Effector CD4-positive, alpha-beta T cell (primary cell): ENCODE measurements at places on chromosomes 7 and 10.

DNA sequence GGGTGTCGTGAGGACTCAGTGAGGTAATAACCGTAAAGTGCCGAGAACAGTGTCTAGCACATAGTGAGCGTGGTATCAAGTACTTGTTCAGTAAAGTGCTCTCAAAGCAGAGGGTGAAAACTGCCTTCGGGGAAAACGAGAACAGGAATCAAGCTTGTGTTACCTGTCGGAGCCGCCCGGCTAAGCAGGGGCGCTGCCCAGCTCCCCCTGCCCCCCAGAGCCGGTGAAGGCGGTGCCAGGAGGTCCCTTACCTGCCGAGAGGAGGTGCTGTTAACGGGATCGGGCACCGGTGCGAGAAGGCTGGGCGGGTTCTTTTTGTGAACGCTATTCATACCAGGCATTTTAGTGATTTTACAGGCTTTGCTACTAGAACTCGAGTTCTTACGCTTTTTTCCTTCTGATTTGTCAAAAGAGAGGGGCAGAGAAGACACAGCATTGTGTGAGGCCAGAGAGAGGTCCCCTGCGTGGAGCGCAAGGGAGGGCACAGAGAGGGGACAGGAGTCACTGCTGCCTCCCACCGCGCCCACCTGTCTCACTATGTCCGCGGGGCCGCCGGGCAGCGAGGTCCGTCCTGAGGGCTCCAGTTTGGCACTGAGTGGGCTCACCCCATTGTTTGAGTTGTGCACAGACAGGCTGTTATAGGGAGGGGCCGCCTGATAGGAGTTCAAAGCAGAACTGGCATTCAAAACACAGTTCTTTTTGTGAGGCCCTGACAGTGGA is 32.5 kb upstream of the EFCAB10 start:
- no peak for DNase-seq

DNA sequence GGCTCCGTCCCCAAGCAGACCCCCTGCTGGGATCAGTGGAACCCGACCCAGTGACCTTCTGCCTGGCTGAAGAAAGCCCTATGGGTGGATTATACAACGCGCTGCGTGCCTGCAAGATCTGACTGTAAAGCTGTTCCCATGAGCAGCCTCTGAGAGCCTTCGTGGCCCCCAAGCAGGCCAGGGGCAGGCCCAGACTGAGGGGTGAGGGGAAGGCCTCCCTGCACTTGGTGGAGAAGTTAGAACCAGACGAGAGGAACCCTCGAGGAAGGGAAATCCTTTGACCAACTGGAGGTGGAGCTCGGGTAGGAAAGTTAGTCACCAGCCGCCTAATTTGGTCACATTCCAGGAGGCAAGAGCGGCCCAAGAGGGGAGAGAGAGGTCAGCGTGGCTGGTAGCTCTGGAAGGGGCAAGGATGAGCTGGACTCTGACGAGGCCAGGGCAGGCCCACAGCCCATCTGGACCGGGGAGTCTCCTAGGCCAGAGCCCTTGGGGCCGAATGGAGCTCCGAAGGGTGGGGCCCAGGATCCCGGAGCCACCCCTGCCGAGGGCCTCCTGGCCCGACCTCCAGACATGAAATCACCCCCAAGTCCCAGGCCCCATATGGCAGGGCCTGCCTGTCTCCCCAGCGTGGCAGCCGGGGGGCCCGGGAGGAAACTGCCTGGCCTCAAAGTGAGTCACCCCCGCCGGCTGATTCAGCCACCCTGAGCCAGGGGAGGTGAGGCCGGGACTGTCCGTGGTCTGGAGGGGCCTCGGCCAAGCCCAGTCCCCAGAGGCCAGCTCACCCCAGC is 23.3 kb upstream of the PDGFA start:
- DNase-seq = no peak

- DNase-seq = peak; percentile 77
These were observed 672 bp downstream of the LCOR start for GRCh38 chr10:96832721-96833219.

DNA sequence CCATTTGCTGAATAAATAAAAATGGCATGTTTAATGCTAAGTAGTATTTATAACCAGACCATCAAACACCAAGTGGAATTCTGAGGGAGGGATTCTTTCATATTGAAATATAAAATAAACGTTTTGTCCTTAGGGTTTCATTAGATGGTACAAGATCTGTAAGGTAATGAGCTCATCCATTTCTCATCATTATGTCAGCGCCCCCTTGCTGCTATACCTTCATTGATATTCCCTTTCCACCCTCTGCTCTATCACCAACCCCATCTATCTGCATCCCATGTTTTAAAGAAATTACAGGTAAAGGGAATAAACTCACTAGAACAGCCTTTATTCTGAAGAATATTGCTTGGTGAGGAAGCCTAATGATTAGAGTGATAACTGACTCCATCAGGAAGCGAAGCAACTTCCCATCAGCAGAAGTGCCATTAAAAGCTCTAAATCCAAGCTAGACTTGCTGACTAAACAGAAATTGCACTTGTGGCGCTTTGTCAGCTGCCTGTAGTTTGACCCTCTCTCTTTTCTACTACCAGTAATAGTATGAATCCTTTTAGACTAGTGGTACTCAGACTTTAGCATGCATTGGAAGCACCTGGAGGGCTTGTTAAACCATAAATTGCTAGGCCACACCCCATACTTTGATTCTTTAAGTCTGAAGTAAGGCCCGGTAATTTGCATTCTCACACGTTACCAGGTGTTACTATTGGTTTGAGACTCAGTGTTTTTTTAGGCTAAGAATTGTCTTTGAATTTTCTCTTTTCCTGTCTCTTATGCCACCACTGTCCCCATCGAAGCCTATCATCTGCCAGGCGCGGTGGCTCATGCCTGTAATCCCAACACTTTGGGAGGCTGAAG is 27.5 kb downstream of the ADD3 start:
- no peak for DNase-seq

- DNase-seq = no peak
These were observed 14.1 kb upstream of the CXCL12 start for GRCh38 chr10:44398747-44399658.

- no peak for DNase-seq
These were observed 77.9 kb upstream of the MXI1 start for GRCh38 chr10:110129490-110129889.

DNA sequence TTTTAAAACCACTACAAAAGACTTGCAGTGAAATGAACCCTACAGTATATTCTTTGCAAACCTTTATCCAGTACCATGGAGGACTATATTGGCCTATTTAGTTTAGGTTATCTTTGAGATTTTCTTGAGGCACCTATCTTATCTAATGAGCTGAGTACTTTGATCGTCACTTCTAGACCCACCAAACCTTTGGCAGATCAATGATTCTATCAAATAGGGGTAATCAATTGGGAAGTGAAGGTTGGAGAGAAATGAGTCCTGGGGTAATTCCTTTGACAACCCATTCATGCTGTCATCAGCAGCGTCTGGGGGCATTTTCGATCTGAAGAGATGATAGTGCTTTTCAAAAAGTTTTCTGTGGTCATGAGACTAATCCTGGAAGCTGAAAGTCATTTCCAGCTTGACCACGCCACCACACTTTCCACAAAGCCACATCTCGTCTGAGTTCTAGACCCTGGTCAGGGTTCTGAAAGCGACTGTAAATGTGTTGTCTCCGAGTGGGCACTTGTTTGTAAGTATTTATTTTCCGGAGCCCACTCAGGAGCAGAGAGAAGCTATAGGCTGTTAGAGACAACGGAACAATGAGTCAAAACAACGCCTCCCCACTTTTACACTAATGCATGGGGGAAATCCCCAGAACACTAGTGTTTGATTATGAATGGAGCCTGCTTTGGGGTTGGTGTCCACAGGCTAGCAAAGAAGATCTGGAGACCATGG is 4.8 kb downstream of the EGR2 start:
- no peak for DNase-seq

DNA sequence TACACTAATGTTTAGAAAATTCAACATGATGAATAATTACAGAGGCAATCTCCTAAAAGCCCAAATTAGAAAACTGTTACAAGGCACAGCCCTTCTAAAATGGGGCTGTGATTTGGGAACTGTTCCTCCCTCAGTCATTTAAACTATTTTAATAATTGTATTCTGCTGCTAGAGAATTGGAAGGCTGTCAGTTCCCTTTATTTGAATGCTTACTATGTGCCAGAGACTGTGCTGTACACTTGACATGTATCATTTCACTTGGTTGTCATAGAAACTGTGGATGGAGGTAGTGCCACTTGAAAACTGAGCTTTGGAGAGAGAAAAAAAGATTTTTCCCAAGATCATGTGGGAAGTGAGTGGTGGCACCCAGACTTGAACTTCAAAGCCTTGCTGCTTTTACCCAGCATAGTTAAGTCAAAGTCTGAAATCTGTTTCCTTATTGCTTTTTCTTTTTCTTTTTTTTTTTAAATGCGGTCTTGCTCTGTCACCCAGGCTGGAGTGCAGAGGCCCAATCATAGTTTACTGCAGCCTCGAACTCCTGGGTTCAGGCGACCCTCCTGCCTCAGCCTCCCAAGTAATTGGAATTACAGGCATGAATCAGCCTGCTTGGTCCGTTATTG is 23.6 kb downstream of the UBE2D1 start:
- no peak for DNase-seq

DNA sequence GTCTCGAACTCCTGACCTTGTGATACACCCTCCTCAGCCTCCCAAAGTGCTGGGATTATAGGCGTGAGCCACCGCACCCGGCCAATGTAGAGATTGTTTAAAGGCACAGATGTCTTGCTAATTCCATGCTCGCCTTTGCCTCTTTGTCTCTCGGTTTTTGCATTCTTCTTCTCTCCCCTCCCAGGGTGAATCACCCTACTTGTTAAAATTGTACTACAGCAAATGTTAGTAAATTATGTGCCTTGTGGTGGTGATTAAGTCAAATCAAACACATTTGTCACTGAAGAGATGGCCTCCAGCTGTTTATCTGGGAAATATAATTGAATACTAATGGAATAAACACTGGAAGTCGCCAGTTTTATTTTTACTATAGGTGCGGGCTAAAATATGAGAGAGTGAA is 384.4 kb upstream of the AUTS2 start:
- no peak for DNase-seq

DNA sequence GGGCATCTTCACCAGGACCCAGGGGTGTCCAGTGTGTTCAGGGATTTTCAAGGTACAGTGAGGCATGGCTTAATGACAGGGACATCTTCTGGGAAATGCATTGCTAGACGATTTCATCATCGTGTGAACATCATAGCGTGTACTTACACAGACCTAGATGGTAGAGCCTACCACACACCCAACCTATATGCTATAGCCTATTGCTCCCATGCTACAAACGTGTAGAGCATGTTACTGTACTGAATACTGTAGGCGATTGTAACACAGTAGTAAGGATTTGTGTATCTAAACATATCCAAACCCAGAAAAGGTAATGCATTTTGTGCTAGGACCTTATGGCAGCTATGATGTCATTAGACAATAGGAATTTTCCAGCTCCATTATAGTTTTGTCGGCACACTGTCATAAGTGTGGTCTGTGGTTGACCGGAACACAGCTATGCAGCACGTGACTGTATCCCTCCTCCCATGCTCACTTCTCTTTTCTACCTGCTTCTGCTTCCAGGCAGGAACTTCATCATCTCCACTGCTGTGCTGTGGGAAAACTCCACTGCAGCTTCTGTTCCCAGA is 416.2 kb upstream of the NFE2L3 start:
- no peak for DNase-seq

DNA sequence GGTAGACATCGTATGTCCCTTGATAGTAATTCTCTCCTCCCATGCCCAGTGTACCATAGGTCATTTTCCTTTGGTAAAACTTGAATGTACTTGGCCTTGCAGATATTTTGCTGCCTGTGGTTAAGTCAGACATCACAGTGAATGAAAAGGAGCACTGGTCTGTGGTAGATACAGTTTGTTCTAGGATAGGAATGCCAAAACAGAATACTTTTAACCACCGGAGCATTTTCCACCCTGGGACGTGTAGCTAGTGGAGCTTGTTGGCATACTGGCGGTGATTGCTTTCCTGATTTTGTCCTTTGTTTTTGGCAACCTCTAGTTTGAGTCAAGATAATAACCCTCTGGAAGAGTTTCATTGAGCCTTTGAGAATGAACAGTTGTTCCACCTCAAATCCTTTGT is 92.0 kb upstream of the BMPER start:
- DNase-seq = no peak

DNA sequence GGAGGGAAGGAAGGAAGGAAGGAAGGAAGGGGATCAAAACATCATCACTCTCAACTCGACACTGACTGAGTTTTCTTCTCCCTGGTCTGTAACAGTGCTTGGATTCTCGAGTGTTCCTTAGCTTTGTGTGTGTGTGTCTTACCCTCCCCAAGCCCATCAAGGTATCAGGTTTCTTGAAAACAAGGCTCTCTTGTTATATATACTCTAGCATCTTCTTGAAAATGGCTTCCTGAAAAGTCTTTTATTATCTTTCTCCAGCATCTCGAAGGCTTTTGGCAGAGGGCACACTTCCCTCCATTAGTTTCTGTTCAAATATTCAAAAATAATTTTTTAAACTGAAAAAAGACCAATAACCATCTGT is 13.4 kb downstream of the SERPINE1 start:
- DNase-seq = no peak

GRCh38 chr10:94327649-94328048 is 35.1 kb downstream of the NOC3L start:
- no peak for DNase-seq

DNA sequence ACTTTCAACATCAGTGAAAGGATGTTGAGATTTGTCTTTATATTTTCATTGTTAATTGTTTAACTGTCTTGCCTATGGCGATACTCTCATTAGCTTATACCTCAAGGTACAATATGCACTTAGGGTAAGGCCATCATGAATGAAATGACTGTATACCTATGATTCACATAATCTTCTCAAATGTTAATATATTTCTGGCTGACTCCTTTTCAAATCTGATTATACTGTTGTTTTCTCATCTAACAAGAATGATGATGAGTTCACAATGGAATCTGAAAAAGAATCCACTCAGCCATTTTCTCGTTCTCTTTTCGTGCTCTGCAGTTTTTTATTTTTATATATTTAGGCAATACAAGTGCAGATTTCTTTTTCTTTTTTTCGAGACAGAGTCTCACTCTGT is 159.1 kb downstream of the ARHGAP12 start:
- no peak for DNase-seq

GRCh38 chr7:18659746-18660145 is 164.2 kb downstream of the HDAC9 start:
- DNase-seq = no peak

GRCh38 chr10:15821046-15821683 is 39.1 kb downstream of the MINDY3 start:
- DNase-seq = no peak

GRCh38 chr7:131108212-131108940 is 219.3 kb upstream of the MKLN1 start:
- peak; percentile 38 for DNase-seq

GRCh38 chr10:29435809-29436501 is 147.1 kb downstream of the LYZL1 start:
- DNase-seq = no peak

- DNase-seq = no peak
These were observed 59.3 kb downstream of the FAM13C start for GRCh38 chr10:59303018-59303417.

GRCh38 chr7:149773446-149774236 is at the start of gene ZNF467:
Gene ZNF467 (minus strand): TSS chr7:149773588. CDS start chr7:149771032, 2,556 bp downstream.
- DNase-seq = peak; percentile 48

DNA sequence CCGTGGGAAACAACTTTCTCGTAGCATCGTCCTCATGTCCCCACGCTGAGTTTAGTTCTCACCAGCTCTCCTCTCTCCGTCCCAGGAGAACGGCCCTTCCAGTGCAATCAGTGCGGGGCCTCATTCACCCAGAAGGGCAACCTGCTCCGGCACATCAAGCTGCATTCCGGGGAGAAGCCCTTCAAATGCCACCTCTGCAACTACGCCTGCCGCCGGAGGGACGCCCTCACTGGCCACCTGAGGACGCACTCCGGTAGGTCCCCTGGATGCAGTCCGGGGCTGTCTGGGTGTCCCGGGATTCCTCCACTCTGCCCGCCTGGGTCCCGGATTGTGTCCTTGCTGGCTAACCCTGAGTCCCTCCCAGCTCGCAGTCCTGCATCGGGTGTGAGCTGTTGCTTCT is 67.7 kb downstream of the FIGNL1 start:
- DNase-seq = no peak
